ENCODE measurements at places on chromosomes 1 and 21.

- no peak for DNase-seq
These were observed at the start of gene KIAA0319L for GRCh38 chr1:35557118-35557610. Gene KIAA0319L, minus strand, starts transcription at chr1:35557403. Its CDS starts 2,912 bp downstream, at chr1:35554491.

DNA sequence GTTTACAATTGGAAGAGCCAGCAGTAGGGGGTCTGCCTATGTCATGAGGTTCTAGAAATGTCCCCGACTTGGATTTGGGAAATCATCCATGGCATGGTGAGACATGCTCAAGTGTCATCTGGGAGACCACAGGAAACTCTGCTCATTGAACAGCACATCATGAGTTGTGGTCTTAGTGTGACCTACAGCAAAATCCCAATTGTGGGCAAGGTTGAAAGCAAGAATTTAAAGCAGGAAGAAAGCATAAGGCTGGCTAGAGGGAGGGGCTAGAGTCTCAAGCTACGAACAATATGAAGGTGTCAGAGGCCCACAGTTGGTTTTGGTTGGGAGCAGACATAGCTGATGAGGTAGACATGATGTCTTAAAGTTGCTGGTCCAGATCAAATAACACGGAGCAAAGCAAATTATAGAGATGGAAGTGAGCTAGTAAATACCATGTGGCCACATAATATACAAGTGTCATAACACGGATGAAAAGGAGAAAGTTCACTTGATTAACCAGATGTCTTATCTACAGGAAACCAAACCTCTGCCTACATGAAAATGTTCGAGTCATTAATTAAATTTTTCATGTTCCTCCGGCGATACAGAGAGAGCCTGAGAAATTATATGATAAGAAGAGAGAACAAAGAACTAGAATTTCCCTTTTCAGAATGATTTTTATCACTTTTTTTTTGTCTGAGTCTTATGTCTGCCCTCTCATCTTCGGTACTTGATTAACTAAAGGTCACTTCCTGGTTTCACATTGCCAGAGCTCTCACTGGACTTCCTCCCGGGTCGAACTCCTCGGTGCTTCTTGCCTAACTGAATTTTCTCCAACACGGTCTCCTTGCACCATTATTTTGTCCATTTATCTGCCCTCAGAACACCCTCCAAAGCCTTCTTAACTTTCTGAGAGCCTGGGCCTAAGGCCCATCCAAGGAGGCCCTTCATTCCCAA is 67.5 kb upstream of the DUSP10 start:
- no peak for DNase-seq

- no peak for DNase-seq
These were observed 25.2 kb upstream of the CDCA8 start for GRCh38 chr1:37667023-37667671.

- DNase-seq, result no peak
These were observed 238.7 kb downstream of the DISC1 start for GRCh38 chr1:231865331-231865730.

DNA sequence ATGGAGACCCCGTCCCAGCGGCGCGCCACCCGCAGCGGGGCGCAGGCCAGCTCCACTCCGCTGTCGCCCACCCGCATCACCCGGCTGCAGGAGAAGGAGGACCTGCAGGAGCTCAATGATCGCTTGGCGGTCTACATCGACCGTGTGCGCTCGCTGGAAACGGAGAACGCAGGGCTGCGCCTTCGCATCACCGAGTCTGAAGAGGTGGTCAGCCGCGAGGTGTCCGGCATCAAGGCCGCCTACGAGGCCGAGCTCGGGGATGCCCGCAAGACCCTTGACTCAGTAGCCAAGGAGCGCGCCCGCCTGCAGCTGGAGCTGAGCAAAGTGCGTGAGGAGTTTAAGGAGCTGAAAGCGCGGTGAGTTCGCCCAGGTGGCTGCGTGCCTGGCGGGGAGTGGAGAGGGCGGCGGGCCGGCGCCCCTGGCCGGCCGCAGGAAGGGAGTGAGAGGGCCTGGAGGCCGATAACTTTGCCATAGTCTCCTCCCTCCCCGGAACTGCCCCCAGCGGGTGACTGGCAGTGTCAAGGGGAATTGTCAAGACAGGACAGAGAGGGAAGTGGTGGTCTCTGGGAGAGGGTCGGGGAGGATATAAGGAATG is 505 bp downstream of the LMNA start:
- DNase-seq, result no peak

GRCh38 chr1:164662955-164663354 is 104.0 kb downstream of the PBX1 start:
- no peak for DNase-seq

DNA sequence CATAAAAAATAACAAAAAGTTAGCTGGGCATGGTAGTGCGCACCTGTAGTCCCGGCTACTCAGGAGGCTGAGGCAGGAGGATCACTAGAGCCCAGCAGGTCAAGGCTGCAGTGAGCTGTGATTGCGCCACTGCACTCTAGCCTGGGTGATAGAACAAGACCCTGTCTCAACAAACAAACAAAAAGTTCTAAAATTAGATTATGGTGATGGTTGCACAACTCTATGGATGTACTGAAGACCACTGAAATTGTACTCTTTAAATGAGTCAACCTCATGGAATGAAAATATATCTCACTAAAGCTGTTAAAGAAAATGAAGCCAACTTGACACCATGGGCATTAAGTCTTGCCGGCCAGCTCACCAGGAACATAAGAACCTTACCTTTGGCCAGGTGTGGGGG is 9.1 kb downstream of the MRAP start:
- no peak for DNase-seq
